Activated naive CD8-positive, alpha-beta T cell treated with anti-CD3 and anti-CD28 coated beads, Interleukin-2, amount 10 ng/mL, durations not matched to agents 7 days and 5 days (primary cell): ENCODE measurements at places on chromosomes 16 and 17. TPM values are rescaled to one million over a fixed set of nuclear protein-coding genes. Genes with fewer than 3 reads are reported as not detected.

DNA sequence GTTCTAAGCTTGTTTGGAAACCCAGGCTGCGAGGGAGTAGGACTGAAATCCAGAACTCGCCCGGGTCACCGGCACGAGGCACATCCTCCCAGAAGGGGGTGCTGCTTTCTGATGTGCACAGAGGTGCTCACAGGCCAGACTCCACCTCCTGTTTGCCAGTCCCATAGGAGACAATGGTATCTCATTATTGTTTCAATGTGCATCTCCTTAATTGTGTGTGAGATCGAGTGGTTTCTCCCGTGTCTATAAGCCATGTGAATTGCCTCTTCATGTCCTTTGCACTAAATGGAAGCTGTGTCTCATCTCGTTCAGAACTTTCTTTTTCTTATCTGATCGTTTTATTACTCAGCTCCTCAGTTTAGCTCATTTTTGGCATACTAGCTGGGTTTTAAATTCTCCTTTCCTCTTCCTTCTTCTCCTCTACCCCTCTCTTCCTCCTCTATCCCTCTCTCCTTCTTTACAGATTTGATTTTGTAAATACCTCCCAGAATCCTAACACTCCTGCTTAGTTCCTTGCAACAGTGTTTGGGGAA, 32.1 kb upstream of the PRKCB start:
- H3K27me3 ChIP-seq = no peaks in the 10 kb centered on the region
- DNase-seq = peak; percentile 70
- no peaks in the 10 kb centered on the region for H3K36me3 ChIP-seq

WFDC1 gene
- not detected for total RNA-seq

GRCh38 chr17:14149751-14150150, 80.4 kb downstream of the COX10 start:
- no peaks in the 10 kb centered on the region for H3K27me3 ChIP-seq
- no peak for DNase-seq
- peaks cover 2% of the 10 kb centered on the region for H3K4me1 ChIP-seq
- no peak overlapping the region for H3K27ac ChIP-seq
- no peak overlapping the region for H3K4me3 ChIP-seq

SPATA22 gene
- 0.96 TPM for total RNA-seq

- H3K27me3 ChIP-seq = no peaks in the 10 kb centered on the region
- no peak overlapping the region for H3K4me3 ChIP-seq
- no peak for DNase-seq
- no peak overlapping the region for H3K27ac ChIP-seq
Measured at GRCh38 chr16:15788846-15789239, 68.0 kb downstream of the MYH11 start.

GRCh38 chr17:44912763-44913544, 2.3 kb downstream of the GFAP start:
- DNase-seq = no peak
- H3K4me3 ChIP-seq = no peak overlapping the region
- H3K36me3 ChIP-seq = no peaks in the 10 kb centered on the region
- H3K27me3 ChIP-seq = peaks cover 30% of the 10 kb centered on the region

CYLD gene
- total RNA-seq = 172 TPM

DNA sequence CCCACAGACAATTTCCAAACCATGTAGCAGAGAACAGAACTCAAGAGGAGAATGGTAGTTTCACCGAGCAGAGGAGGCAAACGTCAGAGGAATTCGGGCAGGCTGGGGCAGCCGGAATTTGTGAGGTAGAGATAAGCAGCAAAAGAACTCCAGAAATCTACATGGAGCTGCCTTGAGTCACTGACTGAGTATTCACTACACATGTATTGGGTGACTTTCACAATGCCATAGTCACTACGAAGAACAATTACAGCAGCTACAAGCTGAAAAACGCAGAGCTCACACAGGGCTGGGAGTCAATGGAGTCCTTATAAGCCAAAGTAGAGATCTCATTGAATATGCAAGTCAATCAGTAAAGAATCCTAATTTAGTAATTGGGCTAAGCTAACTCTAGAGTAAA, 13.4 kb downstream of the CMC2 start:
- peaks cover 21% of the 10 kb centered on the region for H3K4me1 ChIP-seq
- no peak overlapping the region for H3K4me3 ChIP-seq
- DNase-seq = no peak
- peaks cover 19% of the 10 kb centered on the region for H3K36me3 ChIP-seq

- H3K27ac ChIP-seq = peak overlapping the region; percentile 56
- no peak for DNase-seq
- H3K4me1 ChIP-seq = peaks cover 8% of the 10 kb centered on the region
- no peak overlapping the region for H3K4me3 ChIP-seq
- H3K36me3 ChIP-seq = no peaks in the 10 kb centered on the region
Measured at GRCh38 chr16:8572919-8573724, 17.2 kb downstream of the TMEM114 start.

SMIM5 gene
- total RNA-seq = 0.42 TPM

OTOP3 gene
- total RNA-seq = not detected
